ENCODE measurements at places on chromosomes 12 and 14. TPM values are rescaled to one million over a fixed set of nuclear protein-coding genes. Genes with fewer than 3 reads are reported as not detected.

DNA sequence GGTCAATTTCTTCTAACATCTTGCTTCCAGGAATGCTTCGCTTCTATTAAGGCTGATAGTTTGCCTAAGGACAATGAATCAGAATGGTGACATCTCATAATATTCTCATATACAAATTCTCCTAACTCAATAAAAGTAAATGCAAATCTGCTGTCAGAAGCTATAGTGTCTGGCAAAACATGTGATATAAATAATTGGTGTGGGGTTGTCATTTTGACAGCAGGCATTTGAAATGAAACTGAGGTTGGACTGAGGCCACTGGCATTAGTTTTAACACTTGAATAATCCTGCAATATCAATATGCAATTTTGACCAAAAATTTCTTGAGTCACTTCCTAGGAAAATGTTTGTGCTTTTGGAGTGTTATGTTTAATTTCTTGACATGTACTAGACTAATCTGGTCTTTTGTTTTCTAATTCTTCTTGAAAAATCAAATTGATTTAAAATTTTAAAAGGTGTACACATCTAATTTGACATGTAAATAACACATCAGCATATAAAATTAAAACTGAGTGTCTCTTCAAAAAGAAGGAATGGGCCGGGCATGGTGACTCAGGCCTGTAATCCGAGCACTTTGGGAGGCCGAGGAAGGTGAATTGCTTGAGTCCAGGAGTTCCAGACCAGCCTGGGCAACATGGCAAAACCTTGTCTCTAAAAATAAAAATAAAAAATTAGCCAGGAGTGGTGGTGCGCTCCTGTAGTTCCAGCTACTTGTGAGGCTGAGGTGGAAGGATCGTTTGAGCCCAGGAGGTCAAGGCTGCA is 92.3 kb upstream of the BTG1 start:
- no peak for DNase-seq

DNA sequence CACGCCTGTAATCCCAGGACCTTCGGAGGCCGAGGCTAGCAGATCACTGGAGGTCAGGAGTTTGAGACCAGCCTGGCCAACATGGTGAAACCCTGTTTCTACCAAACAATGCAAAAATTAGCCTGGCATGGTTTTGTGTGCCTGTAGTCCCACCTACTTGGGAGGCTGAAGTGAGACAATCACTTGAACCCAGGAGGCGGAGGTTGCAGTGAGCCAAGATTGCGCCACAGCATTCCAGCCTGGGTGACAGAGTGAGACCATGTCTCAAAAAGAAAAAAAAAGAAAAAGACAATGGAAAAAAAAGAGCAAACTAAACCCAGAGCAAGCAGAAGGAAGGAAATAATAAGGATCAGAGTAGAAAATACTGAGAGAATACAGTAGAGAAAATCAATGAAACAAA is 5.4 kb downstream of the CHURC1 start:
- DNase-seq = no peak

GRCh38 chr12:90407841-90408240 is 547.1 kb downstream of the CCER1 start:
- no peak for DNase-seq

DNA sequence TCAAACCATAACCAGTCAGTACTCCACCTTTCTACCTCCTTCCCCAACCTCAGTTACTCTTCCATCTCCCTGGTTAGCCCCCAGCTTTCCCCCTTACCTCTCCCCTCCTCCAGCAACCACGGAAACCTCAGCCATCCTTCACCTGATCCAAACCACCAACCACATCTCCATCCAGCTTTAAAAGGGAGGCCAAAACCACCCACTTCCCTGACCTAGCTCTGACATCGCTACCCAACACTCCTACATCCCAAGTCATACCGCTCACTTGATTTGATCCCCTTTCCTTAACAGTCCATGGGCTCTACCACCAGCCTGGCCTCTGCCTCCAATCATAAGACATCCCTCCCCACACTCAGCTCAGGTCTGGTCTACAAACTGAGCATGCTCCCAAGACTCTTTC is 1.5 kb downstream of the RAB35 start:
- DNase-seq = no peak

IL22 gene
- not detected for total RNA-seq

GRCh38 chr14:21711360-21711961 is 37.8 kb upstream of the OR4E1 start:
- DNase-seq = no peak

- DNase-seq = no peak
Measured at GRCh38 chr12:41576925-41577324, 388.8 kb downstream of the PDZRN4 start.

- DNase-seq = no peak
Measured at GRCh38 chr12:102847131-102847530, 69.9 kb downstream of the PAH start.

DNA sequence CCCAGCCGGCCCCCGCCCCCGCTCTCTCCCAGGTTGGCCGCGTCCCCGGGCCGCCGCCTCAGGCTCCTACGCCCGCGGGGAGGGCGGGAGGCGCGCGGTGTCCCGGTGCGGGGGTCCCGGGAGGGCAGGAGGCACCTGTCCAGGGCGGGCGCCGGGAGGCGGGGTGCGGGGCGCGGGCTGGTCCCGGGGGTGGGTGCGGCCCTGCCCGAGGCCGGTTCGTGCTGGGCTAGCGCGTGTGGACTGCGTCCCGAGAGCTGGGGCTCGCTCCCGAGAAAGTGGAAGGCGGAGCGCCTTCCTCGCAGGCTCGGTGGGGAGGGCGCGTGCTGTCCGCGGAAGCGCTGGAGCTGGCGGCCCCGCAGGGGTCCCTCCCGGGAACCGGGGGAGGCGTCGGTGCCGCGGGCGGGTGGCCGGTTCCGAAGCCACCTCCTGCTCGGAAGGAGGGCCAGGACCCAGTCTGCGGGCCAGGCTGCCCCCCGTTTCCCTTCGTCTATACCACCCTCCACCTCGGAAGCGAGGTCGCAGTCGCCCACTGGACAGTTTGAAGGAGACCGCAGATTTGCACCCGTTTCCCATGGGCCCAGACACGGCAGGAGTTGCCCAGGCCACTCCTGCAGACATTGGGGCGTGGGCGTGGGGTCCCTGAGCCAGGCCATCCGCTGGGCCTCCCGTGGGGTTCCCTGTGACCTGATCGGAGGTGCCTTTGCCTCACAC is 636 bp downstream of the ZFYVE21 start:
- DNase-seq = peak; percentile 62

GRCh38 chr14:53389202-53389601 is 236.1 kb upstream of the DDHD1 start:
- no peak for DNase-seq

LRFN5 gene
- total RNA-seq = 0.79 TPM

- no peak for DNase-seq
Measured at GRCh38 chr12:42260518-42260917, 22.5 kb upstream of the YAF2 start.

DNA sequence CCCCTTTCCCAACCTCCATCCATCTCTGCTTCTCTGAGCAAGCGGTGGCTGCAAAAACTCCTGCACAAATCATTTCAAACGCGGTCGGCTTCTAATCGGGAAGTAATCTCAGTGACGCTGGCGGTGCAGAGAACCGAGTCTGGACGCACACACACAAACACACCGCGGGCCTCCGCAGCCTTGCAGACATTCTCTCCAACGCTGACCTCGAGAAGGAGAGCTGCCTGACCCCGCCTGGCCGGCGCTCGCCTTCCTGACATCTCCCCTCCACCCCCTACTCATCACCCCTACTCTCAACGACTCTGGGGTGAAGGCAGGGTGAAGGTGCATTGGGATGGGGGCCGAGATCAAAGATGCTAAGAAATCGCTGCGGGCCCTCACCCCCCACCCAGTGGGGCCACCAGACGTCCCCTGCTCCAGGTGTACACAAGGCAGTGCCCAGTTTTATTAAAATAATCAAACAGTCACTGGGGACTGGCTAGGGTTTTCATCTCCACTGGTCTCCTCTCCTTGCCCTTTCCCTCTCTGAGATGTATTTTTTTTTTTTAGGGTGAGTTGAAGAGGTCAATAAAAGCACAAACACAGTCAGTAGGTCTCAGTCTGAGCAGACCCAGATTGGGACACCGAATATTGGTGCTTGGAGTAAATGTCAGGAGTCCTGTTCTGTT is 506 bp upstream of the TBX5 start:
- DNase-seq = no peak

GRCh38 chr14:75434890-75435248 is 7.0 kb downstream of the JDP2 start:
- no peak for DNase-seq

DNA sequence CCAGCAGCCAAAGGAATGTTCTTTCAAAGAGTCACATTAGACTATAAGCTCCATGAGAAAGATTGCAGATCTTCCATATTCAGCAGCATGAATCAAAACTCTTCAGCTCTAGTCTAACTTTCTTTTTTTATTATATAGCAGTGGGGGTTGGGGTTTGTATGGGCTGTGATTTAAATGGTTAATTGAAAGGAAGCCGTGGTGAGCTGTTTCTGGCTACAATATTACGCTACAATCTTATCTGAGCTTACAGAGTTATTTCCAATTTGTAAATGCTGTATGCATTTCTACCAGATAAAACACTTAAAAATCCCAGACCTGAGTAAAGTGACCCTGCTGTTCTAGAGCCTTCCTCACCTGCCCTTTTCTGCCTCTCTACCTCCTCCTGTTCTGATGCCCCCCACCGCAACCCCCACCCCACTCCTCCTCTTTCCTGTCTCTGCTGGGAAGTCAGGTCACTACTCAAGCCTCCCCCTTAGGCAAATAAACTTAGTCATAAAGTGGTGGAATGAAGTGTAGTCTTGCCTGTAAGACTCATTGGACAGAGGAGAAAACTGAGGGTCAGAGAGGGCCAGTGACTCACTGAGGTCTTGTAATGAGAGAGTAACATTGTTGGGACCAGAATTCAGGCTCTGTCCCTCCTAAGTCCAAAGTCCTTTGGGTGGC is 1089.5 kb downstream of the BCL11B start:
- no peak for DNase-seq

RNASE3 gene
- total RNA-seq = not detected

DNA sequence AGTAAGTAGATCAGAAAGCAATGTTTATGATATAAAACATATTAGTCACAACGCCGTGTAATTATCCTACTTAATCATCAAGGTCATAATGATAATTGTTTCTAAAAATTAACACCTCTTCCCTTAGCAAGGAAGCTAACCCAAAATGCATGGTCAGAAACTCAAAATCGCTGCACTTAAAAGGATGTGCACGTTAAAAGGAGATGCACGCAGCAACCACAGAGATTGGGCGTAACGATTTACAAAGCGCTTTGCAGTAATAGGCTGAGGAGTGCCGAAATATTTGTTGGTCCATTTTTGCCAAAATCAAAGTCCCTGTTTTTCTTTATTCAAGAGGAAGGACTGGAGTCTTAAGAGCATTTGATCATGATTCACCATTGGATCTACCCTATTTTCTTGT is 1077.2 kb downstream of the VRK1 start:
- no peak for DNase-seq

DNA sequence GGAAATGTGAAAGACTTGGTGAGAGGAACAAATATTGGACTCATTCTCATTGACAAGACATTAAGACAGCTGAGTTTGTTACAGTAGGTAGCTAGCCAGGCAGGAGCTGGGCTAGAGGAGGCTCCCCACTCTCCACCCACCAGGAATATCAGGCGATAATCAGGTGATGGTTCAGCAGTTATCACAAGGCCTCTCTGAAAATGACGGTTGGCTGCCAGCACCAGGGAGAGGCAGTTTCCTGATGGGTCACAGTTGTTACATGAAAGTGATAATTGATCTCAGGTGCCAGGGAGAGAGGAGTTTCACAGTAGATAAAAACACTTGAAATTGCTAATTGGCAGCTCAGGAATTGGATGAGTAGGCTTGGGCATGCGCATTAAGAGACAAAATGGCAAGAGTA is 116.5 kb downstream of the TMTC2 start:
- DNase-seq = no peak

DNA sequence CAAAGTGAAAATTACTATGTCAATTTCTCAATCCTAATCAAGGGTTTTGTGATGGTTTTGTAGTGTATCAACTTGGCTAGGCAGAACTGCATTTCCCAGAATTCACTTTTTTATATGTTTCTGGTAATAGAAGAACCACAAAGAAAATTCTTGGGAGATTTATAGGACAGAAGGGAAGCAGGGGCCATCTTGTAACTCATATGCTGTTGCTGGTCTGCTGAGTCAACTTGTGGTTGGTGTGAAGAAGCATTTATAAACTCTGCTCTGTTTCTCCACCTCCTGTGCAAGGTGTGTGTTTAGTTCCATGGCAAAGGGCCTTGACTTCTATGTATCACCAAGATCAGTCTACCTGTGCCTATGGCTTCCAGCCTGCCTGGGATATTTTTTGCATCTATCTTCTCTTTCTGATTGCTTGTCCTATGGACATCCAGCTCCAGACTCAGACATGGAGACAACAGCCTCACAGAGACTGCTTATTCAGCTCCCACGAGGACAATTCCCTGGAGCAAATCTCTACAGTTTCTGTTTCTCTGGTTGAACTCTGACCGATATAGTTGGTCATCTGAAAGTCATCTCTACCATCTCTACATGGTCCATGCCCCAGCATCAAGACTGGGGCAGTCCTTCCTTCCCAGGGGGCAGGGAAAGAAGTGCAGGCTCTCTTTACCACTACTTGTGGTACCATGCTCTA is 364.3 kb upstream of the DDHD1 start:
- DNase-seq = no peak

DNA sequence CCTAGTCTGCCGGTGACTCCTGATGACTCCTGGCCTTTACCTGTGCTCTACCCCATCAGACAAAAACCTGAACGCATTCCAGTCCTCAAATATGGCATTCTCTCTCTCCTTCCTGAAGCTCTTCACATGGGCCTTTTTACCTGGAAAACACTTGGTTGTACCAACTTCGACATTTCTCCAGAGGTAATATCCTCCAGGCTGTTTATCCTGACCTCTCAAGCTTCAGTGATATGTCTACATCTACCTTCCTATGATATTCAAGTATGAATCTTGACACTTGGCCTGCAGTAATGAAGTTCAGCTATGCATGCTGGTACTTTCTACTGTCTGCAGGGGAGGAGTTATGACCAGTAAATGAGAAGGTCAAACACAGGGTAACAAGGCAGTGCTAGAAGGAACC is 901.8 kb downstream of the VRK1 start:
- no peak for DNase-seq

DNA sequence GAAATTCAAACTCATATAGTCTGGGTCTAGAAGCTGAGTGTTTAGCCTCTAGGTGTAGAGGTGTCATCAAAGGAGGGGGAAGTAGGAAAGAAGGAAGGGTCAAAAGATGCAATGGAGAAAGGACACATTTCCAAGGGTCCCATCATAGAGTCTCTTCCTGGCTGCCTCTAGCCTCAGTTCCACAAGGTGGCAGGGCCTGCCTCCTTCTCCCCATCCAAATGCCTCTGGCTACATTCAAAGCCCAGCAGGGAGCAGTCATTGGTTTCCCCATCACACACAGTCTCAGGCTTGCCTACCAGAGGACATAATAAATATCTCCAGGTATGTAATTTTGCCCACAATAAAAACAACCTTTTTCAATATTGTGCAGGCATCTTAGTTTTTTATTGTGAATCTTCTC is 2.1 kb upstream of the CCT2 start:
- DNase-seq = no peak

GRCh38 chr14:103185051-103186029 is 62.1 kb downstream of the TNFAIP2 start:
- DNase-seq = no peak

MIS18BP1 gene
- 7.1 TPM for total RNA-seq

DHRS2 gene
- total RNA-seq = not detected

- no peak for DNase-seq
Measured at GRCh38 chr14:106166650-106167204, 640.3 kb downstream of the TMEM121 start.
